ENCODE measurements at places on chromosomes 2 and 18. TPM values are rescaled to one million over a fixed set of nuclear protein-coding genes. Genes with fewer than 3 reads are reported as not detected.

The CD28 gene
- 2.2 TPM for total RNA-seq

DNA sequence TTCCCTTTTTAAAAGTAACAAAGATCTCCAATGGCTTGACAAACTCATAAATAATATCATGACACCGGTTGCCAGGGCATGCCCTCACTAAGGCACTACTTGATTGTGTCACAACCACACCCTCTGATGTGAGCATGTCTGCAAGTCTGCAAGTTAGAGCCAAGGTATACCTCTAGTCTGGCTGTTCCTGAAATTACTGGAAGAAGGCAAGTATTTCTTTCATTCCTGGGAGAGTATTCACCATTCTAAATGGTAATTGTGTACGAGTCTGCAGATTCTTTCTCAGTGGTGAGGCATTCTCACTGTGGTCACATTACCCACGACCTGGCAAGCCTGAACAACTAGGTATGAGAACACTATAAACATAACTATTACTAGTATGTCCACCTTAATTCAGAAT lies 25.7 kb upstream of the RNU4ATAC start:
- H3K27me3 ChIP-seq = no peaks in the 10 kb centered on the region
- no peak for DNase-seq
- H3K4me3 ChIP-seq = no peak overlapping the region

- no peak overlapping the region for H3K4me3 ChIP-seq
- DNase-seq = no peak
- no peak overlapping the region for H3K27ac ChIP-seq
- no peaks in the 10 kb centered on the region for H3K4me1 ChIP-seq
Measured at GRCh38 chr18:3472681-3473544, 22.9 kb downstream of the TGIF1 start.

DNA sequence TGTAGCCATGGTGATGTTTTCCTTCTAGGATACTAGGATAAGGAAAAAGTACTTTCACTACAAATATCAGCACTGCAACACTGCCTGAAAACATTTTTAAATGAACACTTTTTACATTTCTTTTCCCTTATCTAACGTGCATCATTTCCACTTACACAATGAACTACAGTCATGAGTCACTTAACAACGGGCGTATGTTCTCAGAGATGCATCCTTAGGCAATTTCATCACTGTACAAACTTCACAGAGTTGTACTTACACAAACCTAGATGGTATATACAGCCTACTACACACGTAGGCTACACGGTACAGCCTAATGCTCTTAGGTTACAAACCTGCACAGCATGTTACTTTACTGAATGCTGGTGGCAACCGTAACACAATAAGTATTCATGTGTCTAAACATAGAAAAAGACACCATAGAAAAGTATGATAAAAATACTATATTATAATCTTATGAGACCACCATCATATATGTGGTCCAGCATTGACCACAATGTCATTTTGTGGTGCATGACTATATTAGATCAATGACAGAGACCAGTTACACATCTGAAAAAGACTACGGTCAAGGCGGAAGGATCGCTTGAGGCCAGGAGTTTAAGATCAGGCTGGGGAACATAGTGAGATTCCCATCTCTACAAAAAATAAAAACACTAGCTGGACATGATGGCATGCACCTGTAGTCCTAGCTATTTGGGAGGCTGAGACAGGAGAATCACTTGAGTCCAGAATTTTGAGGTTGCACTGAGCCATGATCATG lies 39.8 kb downstream of the WDR33 start:
- no peak overlapping the region for H3K4me3 ChIP-seq
- no peaks in the 10 kb centered on the region for H3K36me3 ChIP-seq
- no peak for DNase-seq
- no peaks in the 10 kb centered on the region for H3K27me3 ChIP-seq

DNA sequence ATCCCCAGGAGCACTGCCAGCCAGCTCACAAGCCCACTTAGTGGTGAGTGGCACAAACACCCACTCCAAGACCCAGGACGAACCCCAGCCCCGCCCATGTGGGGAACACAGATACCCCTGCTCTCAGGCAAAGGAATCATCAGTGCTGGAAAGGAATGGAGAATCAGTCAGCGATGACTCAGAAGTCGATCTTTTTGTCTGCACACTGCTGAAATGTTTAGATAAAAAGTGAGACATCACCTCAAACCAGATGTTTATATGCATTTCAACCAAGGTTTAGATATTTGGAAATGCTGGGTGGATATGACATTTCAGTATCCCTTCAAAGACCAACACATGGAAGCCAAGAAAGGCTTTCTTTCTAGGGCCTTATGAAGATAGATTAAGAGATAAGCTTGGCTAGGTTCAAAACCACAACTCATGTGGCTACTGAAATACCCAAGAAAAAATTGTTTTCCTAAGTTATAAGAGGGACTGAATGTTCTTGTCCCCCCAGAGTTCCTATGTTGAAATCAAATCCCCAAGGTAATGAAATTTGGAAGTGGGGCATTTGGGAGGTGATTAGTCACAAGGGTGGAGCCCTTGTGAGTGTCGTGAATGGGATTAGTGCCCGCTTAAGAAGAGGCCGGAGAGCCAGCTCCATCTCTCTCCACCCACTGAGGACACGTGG lies 43.7 kb downstream of the POU3F3 start:
- no peaks in the 10 kb centered on the region for H3K36me3 ChIP-seq
- no peaks in the 10 kb centered on the region for H3K4me1 ChIP-seq
- H3K4me3 ChIP-seq = no peak overlapping the region
